ENCODE measurements at places on chromosomes 7 and 10. TPM values are rescaled to one million over a fixed set of nuclear protein-coding genes. Genes with fewer than 3 reads are reported as not detected.

DNA sequence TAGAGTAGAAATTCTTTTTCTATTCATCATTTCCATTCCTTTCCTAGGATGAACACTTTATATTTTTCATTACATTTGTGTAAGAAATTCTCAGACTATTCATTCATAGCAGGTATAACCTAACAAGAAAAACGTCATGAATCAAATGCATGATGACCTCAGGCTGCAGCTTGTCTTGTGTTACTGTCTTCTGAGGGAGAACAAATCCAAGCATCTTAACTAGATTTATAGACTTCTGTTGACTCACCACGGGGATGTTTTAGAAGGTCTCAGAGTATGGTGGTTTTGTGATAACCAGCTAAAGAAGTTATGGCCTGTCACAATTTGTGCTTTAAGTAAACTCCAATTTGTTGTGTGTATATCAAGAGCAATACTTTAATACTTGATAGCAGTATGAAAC, 102.7 kb downstream of the ANKRD7 start:
- DNase-seq = no peak
- no peak overlapping the region for H3K27ac ChIP-seq
- H3K27me3 ChIP-seq = peaks cover 7% of the 10 kb centered on the region
- H3K4me1 ChIP-seq = no peaks in the 10 kb centered on the region
- H3K36me3 ChIP-seq = no peaks in the 10 kb centered on the region

DNA sequence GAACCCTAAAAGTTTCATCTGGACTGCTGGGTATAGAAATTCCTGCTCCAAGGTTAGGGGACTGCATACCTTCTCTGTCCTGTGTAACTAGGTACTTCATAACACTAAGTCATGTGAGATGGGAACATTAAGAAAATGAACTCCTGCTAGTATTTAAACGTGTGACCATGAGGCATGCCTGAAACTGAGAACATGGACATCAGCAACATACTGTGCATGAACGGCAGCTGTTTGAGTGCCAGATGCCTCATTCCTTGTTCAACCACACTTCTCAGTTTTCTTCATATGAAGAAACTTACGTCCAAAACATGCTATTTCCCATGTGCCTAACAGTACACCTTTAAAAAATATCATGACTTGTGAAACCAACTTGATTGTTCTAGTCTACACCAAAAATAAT, 88.5 kb downstream of the CREM start:
- H3K4me3 ChIP-seq = no peak overlapping the region
- no peak overlapping the region for H3K27ac ChIP-seq
- peaks cover 5% of the 10 kb centered on the region for H3K36me3 ChIP-seq
- peaks cover 61% of the 10 kb centered on the region for H3K4me1 ChIP-seq

GRCh38 chr7:94190599-94191061, 186.5 kb upstream of the BET1 start:
- no peak overlapping the region for H3K27ac ChIP-seq
- peaks cover 6% of the 10 kb centered on the region for H3K27me3 ChIP-seq
- no peak for DNase-seq
- no peaks in the 10 kb centered on the region for H3K36me3 ChIP-seq

- no peak overlapping the region for H3K27ac ChIP-seq
- no peaks in the 10 kb centered on the region for H3K27me3 ChIP-seq
- H3K4me1 ChIP-seq = no peaks in the 10 kb centered on the region
Measured at GRCh38 chr7:154735766-154736165, 267.2 kb downstream of the PAXIP1 start.

GRCh38 chr10:62506371-62506770, 132.2 kb downstream of the ZNF365 start:
- no peak overlapping the region for H3K4me3 ChIP-seq
- no peaks in the 10 kb centered on the region for H3K4me1 ChIP-seq
- no peak overlapping the region for H3K27ac ChIP-seq
- no peak for DNase-seq
- no peaks in the 10 kb centered on the region for H3K36me3 ChIP-seq
- H3K27me3 ChIP-seq = no peaks in the 10 kb centered on the region

DNA sequence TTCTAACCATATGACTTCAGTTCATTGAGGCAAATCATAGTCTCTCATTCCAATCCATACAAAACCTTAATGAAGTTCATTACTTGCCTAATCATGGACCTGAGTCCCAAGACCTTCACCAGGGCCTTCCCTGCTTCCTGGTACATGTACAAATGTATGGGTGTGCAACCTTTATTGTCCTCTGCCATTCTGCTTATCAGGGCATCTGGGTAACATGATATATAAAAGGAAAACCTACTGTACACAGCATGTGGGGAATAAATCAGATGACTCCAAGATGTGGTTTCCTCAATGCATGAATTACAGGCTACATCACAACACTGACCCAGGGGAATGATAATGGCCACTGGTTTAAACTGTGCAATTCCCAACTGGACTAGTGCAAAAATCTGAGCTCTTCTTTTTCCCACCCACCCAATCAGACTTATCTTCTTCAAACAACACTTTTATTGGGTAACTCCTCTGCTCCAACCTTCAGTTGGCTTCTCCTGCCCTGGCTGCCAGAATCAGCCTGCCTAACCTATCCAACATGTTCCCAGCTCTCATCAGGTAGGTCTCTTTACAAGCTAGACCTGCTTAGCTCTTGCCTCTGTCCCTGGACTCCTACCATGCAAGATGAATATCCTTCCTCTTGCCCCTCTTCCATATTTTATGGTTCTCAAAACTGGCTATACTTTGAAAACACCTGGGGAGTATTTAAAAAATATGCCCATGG, 11.4 kb downstream of the GOT1 start:
- H3K4me3 ChIP-seq = no peak overlapping the region
- no peak for DNase-seq
- peaks cover 22% of the 10 kb centered on the region for H3K36me3 ChIP-seq
- H3K27ac ChIP-seq = no peak overlapping the region
- peaks cover 13% of the 10 kb centered on the region for H3K4me1 ChIP-seq

- H3K4me1 ChIP-seq = peaks cover 79% of the 10 kb centered on the region
- no peaks in the 10 kb centered on the region for H3K27me3 ChIP-seq
- no peaks in the 10 kb centered on the region for H3K36me3 ChIP-seq
- peak overlapping the region; percentile 88 for H3K4me3 ChIP-seq
- DNase-seq = no peak
Measured at GRCh38 chr10:131905267-131905571, 4.4 kb downstream of the PPP2R2D start.

GRCh38 chr7:51456431-51457060, 139.9 kb upstream of the COBL start:
- no peaks in the 10 kb centered on the region for H3K36me3 ChIP-seq
- no peaks in the 10 kb centered on the region for H3K4me1 ChIP-seq
- no peak for DNase-seq
- no peak overlapping the region for H3K27ac ChIP-seq
- H3K4me3 ChIP-seq = no peak overlapping the region

The PTPN20 gene
- total RNA-seq = 1.1 TPM

The CAPZA2 gene
- total RNA-seq = 128 TPM

The FAM237B gene
- total RNA-seq = not detected

The LZTS2 gene
- total RNA-seq = 12.0 TPM

The CPEB3 gene
- total RNA-seq = 1.7 TPM
